ENCODE measurements at places on chromosomes 12 and 14.

DNA sequence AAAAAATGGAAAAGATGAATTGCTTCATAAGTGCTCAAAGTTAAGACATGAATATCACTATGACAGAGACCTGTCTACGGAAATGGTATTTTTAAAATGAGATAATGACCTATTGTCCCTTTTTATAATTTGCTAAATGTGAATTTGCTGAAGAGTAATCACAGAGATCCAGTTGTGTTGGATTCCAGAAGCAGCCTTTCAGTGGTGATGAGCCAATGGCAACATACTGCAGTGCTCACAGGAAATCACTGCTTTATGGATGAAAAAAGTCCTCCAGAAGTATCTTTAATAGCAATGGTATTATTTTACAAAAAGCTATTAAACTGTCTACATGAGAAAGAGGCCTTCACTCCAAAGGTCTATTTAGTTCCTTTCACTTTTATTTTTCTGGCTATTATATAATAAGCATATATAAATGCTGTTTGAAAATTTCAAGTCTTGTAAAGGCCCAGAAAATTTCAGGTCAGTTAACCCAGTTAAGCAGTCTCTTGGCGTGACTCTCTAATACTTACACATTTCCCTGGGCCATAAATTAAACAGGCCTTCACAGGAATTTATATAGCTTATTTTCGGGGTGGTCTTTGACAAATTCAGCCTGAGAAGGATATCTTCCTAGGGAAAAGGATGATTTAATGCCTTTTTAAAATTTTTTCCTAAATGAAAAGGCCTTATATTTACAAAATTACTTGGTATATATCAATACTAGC is 55.4 kb downstream of the KCNJ8 start:
- no peak for DNase-seq

GRCh38 chr14:33524244-33524643 is 426.6 kb downstream of the EGLN3 start:
- no peak for DNase-seq

- DNase-seq: no peak
Measured at GRCh38 chr12:64122154-64122553, 99.9 kb downstream of the KICS2 start.

- no peak for DNase-seq
Measured at GRCh38 chr12:33587354-33587753, 147.7 kb upstream of the SYT10 start.

DNA sequence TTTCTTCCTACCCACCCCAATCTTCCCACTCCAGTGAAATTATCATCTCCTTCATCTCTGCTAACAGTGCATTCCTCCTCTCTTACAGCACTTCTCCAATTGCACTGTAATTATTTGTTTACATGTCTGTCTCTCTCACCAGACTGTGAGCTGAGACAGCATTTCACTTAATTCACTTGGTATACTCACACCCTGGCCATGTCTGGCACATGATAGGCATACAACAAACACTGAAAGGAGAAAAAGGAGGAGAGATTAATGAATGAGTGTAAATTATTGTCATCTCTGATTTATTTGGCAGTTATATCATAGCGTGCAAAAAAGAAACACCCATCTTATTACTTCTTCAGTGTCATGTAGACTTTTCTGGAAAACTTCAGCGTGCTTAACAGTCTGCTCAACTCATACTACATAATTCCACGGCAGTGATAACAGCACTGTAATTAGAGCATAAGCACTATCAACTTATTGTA is 452.3 kb downstream of the ADAMTS20 start:
- DNase-seq: no peak

DNA sequence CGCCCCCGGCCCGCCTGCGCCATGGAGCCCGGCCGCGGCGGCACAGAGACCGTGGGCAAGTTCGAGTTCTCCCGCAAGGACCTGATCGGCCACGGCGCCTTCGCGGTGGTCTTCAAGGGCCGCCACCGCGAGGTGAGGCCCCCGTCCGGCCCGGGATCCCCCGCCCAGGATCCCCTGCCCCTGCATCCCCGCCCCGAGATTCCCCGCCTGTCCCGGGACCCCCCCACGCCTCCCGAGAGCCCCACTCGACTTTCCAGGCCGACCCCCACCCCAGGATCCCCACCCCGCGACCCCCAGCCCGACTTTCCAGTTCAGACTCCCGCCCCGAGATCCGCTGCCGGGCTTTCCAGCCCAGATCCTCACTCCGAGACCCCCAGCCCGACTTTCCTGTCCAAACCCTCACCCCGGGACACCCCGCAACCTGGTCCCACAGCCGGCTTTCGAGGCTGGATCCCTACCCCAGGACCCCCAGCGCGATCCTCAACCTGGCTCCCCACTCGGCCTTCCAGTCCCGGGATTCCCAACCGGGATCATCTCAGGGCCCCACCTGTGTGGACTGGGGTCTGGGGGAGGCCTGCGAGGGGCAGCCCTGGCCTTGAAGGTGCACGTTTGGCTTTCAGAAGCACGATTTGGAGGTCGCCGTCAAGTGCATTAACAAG is 688 bp downstream of the ULK1 start:
- no peak for DNase-seq

DNA sequence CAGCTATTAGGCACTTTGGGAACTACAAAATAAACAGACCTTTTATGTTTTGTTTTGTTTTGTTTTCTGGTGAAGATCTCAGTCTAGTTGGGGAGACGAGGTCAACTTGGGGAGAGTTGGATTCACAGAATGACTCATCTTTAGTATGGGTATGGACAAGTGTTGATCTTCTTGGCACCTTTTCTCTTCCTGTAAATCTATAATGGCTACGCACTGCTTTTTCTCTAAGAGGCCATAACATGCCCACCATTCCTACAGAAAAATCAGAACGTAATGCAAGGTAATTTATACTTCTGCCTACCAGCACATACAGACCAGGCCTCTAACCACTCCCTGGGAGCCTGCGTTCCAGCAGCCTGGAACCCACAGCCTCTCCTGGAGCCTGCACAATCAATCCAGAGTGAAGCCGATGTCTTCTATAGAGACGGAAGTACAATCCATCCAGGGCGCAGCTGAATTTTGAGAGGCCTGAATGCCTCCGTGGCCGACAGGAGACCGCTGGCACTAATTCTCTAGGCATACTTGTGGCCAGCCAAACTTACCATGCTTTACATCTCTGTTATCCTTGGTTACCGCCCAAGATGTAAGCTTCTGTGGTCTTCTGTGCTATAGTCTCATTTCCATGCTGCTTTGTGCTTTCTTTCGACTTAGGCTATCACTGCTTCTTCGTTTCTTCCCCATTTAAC is 717 bp downstream of the PPHLN1 start:
- DNase-seq: no peak

- no peak for DNase-seq
Measured at GRCh38 chr14:55433880-55434804, 6.3 kb downstream of the TBPL2 start.

GRCh38 chr12:89453121-89453978 is 71.2 kb downstream of the GALNT4 start:
- DNase-seq: no peak

- DNase-seq: no peak
Measured at GRCh38 chr12:125140279-125141209, 75.3 kb downstream of the AACS start.

DNA sequence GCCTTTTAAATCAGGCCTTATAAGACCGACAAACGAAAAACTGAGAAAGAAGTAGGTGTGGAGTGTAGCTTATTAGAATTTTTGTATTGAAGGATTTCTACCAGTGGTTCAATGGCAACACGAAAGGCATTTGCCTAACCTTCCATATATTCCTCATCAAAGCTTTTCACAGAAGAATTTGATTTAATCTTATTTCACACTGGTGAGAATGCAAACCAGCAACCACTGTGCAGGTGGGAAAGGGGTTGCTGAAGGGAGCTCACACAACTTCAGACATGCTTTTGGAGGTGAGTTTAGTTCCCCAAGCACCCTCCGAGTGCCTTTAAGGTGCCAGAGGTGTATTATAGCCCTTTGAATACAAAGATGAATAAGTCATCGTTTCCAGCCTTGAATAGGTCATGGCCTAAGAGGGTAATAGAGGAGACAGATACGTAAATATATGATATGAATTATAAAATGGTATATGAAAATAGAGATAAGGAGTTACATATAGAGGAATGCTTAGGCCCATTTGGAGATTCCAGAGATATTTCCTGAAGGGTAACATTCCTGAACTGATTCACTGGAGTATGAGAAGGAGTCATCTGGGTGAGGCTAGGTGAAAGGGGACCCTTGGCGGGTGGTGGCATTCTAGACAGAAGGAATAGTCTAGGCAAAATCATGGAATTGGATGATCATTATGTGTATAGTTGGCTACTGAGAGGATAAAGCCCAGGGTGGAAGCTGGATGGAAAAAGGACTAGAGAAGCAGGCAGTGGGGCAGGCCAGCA is 6.4 kb downstream of the ERP27 start:
- no peak for DNase-seq

DNA sequence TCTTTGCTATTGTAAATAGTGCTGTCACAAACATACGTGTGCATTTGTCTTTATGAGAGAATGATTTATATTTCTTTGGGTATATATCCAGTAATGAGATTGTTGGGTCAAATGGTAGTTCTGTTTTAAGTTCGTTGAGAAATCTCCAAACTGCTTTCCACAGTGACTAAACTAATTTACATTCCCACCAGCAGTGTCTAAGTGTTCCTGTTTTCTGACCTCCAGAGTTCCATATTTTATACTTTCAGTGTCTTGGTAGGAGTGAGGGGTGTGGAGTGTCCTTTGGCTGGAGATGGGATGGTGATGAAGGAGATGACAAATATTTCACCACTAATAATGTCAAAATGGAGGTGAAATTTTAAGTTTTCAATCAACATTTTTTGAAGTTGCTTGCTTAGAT is 86.4 kb downstream of the DACT1 start:
- no peak for DNase-seq
